ENCODE measurements at places on chromosomes 2 and 18.

GRCh38 chr2:148960483-148960882, 78.0 kb upstream of the LYPD6B start:
- no peak for DNase-seq

GRCh38 chr18:13206301-13206700, 12.3 kb upstream of the LDLRAD4 start:
- DNase-seq, result no peak

DNA sequence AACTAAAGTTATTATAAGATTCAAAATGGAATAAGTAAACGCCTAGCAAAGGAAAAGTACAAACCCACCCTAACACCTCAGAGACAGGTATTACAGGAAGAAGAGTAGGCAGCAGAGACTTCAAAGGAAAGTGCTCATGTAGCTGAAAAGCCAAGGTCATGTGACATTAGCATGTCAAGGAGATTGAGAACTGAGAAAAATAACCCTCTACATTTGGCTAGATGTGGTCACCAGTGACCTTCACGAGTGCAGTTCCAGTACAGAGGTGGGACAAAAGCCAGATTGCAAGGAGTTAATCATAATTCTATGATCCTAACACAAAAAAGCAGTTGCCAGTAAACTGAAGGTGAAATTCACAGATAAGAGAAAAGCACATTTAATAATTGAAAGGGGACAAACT, 252.7 kb downstream of the ZEB2 start:
- DNase-seq, result no peak

GRCh38 chr2:33765122-33765521, 166.0 kb upstream of the FAM98A start:
- no peak for DNase-seq

- DNase-seq, result no peak
Measured at GRCh38 chr2:21690005-21690404, 566.2 kb downstream of the TDRD15 start.

- DNase-seq, result no peak
Measured at GRCh38 chr2:166163775-166164174, 36.0 kb upstream of the SCN1A start.

- no peak for DNase-seq
Measured at GRCh38 chr2:2839393-2839781, 508.3 kb upstream of the MYT1L start.

DNA sequence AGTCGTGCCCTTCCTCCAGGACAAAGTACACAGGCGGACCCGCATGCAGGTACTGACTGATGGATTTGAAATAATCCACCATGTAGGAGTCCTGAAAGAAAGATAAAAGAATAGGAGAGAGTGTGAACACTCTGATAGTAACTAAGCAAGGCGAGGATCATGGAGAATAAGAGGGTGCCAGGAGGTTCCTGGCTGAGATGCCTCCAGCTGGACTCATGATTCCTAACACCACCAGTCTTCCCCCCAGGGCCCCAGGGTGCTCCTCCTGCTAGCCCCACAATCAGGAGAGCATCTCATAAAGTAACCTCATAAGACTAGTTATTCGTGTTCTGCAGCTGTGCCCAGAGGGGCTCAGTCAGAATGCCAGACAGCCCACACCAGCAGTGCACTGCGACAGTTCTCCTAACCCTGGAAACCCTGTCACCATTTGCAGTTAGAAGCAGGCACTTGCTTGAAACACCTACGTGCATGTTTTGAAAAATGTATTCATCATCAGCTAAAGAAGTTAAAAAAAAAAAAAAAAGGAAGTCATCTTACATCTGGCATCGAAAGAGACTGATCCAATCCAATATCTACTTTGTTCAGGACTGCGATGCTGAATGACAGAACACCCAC, 36.7 kb downstream of the RMC1 start:
- no peak for DNase-seq

DNA sequence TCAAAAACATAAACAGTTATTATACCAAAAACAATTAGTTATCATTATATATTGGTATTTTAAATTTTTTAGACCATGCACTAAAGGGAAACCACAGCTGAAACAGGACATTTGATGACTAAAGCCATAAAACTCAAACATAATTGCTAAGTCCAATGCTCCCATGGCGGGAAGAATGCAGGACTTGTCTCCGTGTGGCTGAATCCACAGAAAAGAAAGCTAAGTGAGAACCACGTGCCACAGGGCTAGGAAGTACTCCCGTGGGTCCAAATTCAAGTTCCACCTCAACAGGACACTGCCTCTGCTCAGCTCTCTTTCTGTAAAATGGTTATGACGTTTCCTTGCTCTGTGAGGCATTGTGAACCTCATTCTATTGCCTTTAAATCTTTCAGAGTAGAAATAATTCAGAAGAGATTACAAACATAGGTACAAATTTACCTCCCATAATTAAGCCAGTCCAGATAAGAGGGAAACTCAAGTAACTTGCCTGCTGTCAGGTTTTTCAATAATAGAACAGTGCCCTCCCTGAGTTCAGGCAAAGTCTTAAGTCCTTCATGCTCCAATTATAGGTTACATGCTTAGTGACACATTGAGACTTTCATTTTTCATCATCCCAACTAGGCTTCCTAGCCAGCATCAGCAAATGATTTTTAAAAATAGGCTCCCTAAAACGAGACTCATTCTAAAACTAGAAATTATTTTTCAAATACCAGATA, 36.7 kb downstream of the FTCDNL1 start:
- DNase-seq, result no peak

GRCh38 chr2:22520369-22521288, 864.4 kb upstream of the KLHL29 start:
- no peak for DNase-seq

GRCh38 chr2:119630121-119630520, 48.9 kb upstream of the TMEM177 start:
- DNase-seq, result no peak

DNA sequence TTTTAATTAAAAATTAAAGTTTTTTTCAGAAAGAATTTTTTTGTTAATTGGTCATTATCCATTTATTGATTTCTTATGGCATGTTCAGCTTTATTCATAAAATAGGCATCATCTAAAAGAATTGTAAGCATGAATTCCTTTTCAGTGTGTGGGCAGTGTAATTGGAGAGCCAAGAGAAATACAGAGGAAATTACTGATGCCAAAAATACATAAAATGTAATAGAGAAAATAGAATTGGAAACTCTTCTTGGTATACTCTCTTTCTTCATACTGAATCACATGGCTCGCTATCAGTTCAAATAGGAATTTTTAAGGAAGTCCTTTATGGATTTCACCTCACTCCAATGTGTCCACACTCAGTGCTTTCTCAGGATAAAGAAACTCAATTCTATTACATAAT, 663.6 kb upstream of the NRXN1 start:
- no peak for DNase-seq

GRCh38 chr2:62787386-62787785, 81.9 kb downstream of the EHBP1 start:
- DNase-seq, result no peak

DNA sequence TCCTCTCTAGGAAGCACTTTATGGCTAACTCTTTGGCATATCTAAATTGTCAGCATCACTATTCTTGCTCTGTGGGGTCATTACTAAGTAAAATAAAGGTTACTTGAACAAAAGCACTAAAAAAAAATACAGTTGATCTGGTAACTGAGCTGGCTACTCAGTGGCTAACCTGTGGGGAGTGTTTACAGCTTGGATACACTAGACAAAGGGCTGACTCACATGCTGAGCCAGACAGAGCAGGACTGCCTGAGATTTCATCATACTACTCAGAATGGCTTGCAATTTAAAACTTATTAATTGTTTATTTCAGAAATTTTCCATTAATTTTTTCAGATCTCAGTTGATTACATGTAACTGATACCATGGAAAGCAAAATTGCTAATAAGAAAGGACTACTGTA, 1690.4 kb upstream of the SLC39A10 start:
- no peak for DNase-seq

GRCh38 chr2:223197046-223197445, 145.1 kb downstream of the KCNE4 start:
- DNase-seq, result no peak

GRCh38 chr2:108974674-108975073, 14.3 kb downstream of the EDAR start:
- DNase-seq, result no peak

- no peak for DNase-seq
Measured at GRCh38 chr2:77009307-77009706, 512.9 kb downstream of the LRRTM4 start.

DNA sequence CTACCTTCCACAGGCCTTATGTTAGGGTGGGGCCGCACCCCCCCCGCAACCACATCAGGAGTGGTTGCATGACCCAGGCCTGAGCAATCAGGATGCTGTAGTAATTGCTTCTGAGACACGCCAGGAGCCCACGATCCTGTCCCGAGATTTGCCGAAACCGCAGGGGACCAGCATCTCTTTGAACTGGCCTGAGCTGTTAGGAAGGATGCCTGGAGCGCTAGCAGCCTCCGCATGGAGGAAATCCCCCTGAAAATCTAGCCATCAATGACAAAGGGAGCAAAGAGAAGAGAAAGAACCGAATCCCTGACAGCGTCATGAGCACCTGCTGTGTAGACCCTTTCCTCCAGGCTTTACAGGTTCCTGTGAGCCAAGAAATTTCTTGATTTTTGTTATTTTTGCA, 8.7 kb upstream of the TEX44 start:
- no peak for DNase-seq

GRCh38 chr18:79964330-79965118, at the start of gene HSBP1L1:
TSS of gene HSBP1L1 (plus strand) at chr18:79964643. CDS start at chr18:79964736, 93 bp downstream.
- DNase-seq, result peak; percentile 93

DNA sequence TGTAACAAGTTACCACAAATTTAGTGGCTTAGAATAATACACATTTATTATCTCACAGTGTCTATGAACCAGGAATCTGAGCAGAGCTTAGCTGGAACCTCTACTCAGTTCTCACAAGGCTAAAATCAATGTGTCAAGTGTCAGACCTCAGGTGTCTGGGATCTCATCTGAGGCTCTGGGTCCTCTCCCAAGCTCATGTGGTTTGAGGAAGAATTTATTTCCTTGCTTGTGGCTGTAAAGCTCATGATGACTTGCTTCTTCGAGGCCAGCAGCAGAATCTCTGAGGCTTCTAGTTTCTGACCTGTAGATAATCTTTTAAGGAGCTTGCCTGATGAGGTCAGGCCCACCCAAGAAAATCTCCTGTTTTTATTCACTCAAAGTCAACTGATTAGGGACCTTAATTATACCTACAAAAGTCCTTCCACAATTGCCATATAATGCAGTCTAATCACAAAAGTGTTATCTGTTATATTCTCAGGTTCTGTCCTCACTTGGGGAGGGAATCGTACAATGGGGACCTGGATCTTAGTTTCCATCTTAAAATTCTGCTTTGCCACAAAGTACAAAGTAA, 14.3 kb downstream of the NCKAP5 start:
- DNase-seq, result no peak

DNA sequence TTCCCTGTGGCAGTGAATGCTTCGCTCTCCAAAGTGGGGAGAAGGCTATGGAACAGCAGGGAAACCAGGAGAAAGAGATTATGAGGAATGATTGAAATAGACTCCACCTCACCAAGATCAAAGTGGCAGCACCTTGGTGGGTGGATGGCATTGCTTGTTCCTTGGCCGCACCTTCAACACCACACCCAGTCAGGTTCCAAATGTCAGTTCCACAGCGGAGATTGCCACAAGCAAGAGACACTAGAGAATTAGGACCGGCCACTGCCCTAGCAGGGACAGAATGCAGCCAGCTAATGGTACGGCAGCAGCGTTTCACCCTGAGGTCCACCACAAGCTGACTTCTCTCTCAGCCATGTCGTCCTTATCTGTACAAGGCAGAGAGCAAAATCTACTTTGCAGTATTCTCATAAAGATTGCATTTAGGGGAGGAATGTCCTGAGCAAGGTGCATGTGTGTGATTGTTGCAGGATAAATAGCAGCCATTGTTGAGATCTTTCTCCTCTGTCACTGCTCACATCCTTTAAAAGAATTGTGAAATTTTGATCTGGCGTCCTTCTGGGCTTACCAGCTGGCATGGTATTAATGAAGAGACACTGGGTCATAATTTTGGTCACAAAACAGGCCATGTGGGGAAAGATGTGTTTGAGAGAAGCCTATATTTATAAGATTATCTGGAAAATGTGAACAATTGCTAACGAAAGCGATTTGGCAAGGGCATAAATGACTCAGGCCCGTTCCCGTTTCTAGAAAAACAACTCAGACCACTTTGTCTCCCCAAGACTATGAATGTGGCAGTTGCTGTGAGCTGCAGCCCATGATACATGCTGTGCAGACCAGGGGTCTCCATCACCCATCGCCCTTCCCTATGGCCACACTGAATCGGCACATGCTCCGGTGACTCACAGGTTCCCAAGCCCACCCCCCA, 228.6 kb upstream of the ID2 start:
- DNase-seq, result no peak

DNA sequence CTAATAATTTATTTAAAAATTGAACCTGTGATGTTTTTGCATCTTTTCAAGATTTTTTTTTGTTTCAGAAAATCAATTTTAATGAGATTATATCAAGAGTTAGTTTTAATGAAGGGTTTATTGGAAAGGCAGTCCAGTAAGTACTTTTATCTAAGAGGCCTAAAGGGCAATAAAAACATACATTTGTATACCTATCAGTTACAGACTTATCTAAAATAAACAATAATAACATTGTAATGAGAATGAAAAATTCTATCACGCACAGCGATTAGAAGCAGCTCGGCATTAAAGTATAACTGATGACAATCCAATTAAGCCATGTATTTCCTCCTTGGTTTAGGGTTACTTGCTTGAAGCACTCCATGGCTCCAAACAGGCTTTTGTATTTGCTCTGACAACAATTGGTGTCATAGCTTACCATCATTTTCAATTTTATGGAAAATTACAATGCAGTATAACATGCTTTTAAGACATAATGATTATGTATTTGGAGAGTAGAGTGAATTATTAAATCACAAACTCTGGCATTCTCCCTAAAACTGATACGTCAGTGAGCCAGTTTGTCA, 629.4 kb downstream of the TSN start:
- no peak for DNase-seq

DNA sequence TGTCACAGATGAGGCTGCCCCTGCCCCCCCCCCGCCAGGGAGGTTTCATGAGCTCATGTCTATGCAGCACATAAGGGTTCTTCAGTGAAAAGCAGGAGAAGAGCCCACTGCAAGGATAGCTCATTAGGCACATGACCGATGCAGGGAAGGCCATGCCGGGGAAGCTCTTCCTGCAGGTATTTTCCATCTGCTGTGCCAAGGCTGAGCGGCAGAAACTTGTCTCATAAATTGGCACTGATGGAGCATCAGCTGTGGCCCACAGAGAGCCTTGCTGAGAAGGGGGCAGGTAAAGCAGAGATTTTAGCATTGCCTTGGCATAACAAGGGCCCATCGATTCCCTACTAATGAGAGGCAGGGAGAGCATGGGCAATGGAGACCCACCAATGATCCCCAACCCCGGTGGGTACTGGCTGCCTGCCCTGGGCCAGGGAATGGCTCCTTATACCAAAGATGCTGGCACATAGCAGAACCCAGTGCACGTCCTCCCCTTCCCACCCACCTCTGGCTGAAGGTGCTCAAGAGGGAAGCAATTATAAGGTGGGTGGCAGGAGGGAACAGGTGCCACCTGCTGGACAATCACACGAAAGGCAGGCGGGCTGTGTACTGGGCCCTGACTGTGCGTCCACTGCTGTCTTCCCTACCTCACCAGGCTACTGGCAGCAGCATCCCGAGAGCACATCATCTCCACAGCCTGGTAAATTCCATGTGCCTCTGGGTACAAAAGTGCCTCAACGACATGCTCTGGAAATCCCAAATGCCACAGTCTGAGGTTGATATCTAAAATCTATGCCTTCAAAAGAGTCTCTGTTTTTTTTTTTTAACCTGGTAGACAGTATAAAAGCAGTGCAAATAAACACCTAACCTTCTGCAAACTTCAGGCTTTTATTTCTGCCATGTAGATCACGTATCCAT, 41.4 kb downstream of the STEAP3 start:
- DNase-seq, result peak; percentile 68

GRCh38 chr2:179987916-179988315, 19.2 kb downstream of the CWC22 start:
- DNase-seq, result no peak

GRCh38 chr2:25169073-25169470, 692 bp upstream of the POMC start:
- DNase-seq, result no peak

Data from upper lobe of right lung (tissue), 1 donor.